ENCODE measurements at places on chromosomes 11 and 22.

- no peak for DNase-seq
Measured at GRCh38 chr22:46595545-46595944, 24.6 kb upstream of the GRAMD4 start.

DNA sequence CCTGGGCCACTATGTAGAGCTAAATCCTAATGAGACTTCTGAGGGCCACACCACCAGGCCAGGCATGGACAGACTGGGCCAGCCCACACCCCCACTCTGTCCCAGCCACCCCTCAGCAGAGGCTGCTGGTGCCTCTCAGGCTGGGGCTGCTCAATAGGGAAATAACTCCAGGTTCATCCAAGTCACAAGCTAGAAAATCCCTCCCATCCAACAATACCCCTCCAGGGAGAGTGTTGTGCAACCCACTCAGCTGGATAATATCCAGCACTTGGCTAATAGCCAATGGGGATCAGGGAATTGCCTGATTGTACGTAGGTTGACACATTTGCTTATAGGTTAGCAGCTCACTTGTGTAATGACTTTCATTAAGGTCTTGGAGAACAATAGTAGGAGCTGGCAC is 64.1 kb upstream of the WNT11 start:
- DNase-seq, result no peak

- no peak for DNase-seq
Measured at GRCh38 chr11:44834846-44835245, 108.1 kb downstream of the TSPAN18 start.

DNA sequence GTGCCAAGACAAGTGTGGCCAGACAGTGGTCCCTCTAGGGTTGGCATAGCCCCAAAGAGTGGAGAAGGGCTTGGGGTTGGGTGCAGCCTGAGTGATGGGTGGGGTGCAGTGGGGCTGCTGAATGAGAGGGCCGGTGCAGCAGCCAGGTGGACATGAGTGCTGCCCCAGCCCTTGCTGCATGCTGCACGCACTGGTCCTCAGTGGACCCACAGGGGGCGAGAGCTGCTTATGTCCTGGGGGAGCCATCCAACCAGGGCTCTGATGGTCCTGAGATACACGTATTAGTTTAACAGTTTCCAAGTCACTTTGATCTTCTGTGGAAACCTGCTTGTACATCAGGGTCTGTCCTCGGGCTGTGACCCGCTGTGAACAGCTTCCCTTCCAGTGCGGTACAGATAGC is 23.9 kb upstream of the ACR start:
- DNase-seq, result no peak

- DNase-seq, result no peak
Measured at GRCh38 chr11:69836401-69836800, 17.2 kb upstream of the FGF3 start.

DNA sequence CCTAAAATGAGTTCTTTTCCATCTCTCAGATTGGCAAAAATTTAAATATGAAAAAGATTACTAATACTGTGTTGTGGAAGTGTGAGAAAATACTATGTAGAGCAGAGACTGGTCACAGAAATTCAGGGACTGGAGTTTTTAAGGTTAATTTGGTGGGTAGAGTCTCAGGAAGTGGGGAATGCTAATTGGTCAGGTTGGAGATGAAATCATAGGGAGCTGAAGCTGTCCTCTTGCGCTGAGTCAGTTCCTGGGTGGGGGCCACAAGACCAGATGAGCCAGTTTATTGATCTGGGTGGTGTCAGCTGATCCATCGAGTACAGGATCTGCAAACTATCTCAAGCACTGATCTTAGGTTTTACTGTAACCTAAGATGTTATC is 29.4 kb upstream of the TMEM86A start:
- no peak for DNase-seq

DNA sequence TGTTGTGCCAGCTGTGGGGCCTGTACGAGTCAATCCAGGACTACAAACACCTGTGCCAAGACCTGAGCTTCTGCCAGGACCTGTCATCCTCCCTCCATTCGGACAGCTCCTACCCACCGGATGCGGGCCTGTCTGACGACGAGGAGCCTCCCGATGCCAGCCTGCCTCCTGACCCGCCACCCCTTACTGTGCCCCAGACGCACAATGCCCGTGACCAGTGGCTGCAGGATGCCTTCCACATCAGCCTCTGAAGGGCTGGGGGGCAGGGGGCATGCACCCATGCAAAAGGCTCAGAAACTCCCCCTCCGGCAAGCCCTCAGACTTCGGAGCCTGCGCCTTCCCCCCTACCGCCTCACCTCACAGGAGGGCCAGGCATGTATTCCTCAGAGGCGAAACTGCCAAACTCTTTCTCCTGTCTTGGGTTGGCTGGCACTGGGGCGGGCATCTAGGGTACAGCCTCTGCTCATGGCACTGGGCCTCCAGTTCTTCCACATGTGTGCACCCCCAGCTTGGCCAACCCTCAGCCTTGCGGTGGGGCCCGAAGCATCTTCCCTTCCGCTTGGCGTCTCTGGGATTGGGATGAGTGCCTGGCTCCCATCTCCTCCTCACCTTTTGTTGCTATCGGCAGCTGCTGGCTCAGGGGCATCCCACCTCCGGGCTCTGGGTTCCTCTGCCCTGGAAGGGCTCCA is 1.2 kb downstream of the FAM89B start:
- DNase-seq, result no peak

DNA sequence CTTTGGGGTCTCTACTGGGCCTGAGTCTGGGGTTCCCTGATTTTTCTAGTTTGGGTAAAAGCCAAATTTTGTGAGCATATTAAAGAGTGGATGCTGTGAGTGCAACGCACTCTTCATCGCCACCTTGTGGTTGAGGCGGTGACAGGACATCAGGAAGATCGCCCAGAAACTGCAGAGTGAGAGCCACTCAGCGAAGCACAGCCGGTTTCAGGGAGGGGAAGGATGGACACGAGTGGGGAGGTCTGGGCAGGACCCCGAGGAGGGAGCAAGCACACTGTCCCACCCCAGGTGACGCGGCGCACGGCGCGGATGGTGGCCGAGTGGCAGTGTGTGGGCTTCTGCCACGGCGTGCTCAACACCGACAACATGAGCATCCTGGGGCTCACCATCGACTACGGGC is 9.1 kb downstream of the SELENOO start:
- peak; percentile 71 for DNase-seq

DNA sequence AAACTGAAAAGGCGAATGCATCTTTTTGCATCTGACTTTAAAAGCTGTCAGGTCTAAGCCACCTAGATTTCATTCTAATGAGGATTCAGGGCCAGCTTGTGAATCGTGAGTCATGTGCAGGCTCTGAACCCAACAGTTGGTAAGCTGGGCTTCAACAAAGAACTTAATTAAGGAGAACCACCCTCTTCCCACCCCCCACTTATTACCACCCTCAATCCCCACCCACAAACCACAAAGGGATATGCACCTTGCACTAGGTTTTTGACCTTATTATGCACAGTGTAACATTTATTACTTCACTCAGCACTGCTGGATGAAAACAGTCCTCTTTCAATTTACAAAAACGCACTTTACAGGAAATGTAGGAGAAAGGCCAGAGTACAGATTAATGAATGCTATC is 94.1 kb upstream of the LIN7C start:
- DNase-seq, result no peak

- DNase-seq, result no peak
Measured at GRCh38 chr11:1912289-1912878, 7.1 kb upstream of the TNNT3 start.

DNA sequence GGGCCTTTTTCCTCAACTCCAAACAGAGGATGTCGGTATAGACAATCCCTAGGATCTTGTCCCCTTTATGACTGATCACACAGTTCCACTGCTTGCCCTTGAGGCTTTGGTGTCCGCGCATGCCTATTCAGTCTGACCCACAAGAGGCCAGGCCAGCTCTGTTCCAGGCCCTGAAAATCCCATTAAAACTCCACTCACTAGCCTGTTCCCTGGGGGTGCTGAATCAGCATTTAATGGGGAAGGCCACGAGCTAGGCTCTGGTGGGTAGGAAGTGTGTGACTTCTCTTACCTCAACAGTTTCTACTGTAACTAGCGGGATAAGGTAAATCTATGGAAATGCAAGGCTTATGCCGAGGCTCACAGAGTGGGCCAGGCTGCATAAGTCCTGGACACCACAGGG is 117.7 kb downstream of the PTPRJ start:
- DNase-seq, result no peak

DNA sequence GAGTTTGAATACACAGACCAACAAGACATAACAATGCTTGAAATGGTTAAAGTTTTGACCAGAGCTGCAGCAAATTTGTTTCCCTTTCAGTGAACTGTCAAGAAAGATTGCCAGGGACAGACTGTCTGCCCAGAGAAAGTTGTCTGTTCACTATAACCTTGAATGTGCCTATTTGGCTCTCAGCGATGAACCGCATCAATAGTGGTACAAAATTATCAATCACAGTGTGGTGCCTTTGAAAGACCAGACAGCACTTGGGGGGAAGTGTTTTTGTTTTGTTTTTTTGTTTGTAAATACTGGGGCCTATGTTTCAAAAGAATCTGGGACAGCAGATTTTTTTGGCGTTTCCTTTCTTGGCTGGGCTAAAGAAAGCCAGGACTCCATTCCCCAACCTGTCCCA is 123.1 kb downstream of the CD44 start:
- no peak for DNase-seq

DNA sequence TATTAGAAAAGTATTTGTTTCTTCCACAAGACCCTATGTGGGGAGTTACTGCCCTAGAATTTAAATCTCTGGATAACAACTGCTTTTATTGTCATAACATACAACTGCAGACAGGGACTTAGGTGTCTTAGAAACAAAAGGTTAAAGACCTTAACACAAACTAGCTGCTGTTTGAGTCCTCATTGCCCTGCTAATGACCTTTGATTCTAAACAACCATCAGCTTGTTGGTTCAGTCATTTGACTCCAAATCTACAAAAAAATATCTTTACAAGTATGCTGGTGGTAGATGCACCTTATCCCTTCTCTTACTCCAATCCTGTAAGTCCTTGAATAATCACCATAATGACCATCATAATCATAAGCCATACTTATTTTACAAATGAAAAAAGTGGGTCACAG is 377.4 kb upstream of the PITPNB start:
- no peak for DNase-seq

- no peak for DNase-seq
Measured at GRCh38 chr11:134560566-134561330, 148.7 kb upstream of the B3GAT1 start.

- DNase-seq, result no peak
Measured at GRCh38 chr11:32433914-32434355, 1.4 kb downstream of the WT1 start.

- no peak for DNase-seq
Measured at GRCh38 chr11:95850137-95850536, 59.8 kb downstream of the CEP57 start.

GRCh38 chr11:121533601-121534000 is 80.8 kb upstream of the SORL1-AS1 start:
- DNase-seq, result no peak

DNA sequence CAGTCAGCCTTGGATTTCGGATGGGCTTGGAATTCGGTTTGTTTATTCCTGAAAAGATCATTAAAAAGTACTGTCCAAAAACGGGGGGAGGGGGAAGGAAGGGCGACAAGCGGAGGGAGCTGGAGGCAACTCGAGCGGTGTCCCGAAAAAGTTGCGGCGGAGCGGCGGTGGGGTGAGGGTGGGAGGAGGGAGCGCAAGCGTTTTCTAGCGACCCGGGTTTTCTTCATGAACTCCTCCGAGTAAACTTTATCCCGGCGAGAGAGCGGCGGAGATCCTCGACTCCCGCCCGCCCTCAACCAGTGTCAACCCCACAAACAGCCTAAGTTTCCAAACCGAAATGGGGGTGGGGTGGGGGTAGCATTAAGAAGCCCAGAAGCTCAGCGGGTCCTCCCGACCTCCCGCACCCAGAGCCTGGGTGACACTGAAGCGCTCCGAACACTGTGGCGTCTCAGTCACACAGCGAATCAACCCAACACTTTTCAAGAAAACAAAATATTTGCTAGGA is 133.0 kb upstream of the C11orf58 start:
- DNase-seq, result no peak

DNA sequence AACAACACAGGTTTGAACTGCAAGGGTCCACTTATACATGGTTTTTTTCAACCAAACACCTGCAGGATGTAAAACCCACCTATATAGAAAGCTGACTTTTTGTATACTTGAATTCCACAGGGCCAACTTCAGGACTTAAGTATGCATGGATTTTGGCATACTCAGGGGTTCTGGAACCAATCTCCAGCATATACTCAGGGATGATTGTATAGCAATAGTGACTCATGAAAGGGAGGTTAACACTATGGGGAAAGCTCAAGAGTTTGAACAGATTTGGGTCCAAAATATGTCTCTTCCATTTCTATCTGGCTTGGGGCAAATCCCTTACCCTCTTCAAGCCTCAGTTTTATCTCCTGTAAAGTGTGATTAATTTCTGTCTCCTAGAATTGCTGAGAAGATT is 94.9 kb downstream of the MICAL2 start:
- no peak for DNase-seq

- no peak for DNase-seq
Measured at GRCh38 chr11:130761560-130762220, 154.6 kb downstream of the SNX19 start.

GRCh38 chr11:69647761-69648497 is 7.0 kb downstream of the CCND1 start:
- no peak for DNase-seq

DNA sequence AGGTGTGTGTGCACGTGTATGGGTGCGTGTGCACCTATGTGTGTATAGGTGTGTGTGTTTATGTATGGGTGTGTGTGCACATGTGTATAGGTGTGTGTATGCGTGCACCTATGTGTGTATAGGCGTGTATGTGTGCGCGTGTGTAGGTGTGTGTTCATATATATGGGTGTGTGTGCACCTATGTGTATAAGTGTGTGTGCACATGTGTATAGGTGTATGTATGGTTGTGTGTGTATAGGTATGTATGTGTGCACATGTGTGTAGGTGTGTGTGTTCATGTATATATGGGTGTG is 26.9 kb downstream of the KCNQ1 start:
- DNase-seq, result no peak

DNA sequence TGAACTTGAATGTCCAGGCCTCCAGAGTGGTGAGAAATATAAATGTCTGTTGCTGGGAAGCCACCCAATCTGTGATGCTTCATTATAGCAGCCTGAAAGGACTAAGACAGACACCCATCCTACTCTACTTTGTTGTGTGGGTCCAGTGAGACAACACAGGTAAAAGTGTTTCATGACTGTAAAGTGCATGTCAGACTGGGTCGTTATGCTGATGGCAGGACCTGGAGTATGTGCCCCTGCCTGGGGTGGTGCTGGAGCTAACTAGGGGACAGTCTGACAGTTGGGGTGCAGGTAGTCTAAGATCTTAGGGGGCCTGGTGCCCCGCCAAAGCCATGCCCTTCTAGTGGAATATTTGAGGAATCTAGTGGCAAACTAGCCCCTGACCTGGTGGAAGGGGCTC is 165.6 kb downstream of the TRIM29 start:
- DNase-seq, result no peak
